MM.1S (cell line): ENCODE measurements at places on chromosomes 2 and 18.
A peak's percentile ranks its signal among the peaks of the same experiment; 100 is the strongest.

DNA sequence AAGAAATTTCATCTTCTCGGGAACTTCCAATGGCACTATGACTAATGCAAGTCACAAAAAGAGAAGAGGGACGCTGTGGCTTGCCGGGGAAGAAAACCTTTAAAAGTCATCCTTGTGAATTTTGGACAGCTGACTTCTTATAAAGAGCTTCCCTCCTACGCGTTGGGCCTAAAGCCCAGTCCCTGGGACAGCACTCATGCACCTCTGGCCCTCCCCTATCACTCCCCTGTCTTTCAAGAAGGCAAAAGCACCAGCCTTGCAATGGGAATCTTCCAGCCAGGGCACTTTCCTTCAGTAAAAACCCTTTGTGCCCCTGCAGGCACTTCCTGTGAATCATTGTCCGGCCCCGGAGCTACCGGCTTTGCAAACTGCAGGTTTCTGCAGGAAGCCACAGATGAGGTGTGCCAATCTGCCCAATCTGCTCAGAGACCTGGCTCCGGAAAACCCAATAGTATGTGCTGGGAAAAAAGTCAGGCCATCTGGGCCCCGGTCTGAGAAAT, 7.1 kb downstream of the MREG start:
- no peak for DNase-seq

DNA sequence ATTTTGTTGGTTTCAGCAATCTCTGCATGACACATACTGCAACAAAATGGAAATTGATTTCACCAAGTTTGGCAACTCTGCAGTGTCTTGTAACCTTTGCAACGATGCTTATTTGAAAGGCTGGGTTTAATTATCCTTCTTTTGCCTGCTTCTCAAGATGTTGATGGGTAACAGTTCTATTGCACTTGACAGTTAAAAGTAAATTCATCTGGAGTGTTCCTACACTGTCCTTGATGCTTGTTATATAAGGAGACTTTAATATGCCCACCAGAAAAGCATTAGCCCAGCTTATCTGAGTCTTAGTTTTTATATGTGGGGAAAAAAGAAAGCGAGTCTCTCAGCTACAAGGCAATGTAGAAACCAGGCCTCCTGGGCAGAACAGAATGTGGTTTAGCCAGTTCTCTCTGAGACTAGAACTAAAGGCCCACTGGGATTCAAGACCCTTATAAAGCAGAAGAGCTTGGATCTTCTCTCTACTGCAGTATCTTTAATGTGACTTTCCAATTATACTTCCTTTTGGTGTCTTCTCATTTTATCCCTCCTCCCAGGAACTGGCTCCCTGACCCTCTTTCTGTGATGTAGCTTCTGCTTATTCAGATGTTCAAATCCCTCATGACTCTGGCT, 106.8 kb upstream of the LYPD6 start:
- DNase-seq = no peak

DNA sequence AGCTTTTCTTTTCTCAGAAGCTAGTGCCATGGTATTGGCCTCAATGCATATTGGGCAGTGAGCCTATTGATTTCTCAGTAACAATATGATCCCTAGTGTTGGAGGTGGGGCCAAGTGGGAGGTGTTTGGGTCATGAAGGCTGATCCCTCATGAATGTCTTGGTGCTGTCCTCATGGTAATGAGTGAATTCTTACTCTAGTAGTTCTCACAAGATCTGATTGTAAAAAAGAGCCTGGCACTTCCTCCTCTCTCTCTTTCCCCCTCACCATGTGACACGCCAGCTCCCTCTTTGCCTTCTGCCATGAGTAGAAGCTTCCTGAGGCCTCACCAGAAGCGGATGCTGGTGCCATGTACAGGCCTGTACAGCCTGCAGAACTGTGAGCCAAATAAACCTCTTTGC, 12.8 kb upstream of the TBC1D8 start:
- DNase-seq = no peak

DNA sequence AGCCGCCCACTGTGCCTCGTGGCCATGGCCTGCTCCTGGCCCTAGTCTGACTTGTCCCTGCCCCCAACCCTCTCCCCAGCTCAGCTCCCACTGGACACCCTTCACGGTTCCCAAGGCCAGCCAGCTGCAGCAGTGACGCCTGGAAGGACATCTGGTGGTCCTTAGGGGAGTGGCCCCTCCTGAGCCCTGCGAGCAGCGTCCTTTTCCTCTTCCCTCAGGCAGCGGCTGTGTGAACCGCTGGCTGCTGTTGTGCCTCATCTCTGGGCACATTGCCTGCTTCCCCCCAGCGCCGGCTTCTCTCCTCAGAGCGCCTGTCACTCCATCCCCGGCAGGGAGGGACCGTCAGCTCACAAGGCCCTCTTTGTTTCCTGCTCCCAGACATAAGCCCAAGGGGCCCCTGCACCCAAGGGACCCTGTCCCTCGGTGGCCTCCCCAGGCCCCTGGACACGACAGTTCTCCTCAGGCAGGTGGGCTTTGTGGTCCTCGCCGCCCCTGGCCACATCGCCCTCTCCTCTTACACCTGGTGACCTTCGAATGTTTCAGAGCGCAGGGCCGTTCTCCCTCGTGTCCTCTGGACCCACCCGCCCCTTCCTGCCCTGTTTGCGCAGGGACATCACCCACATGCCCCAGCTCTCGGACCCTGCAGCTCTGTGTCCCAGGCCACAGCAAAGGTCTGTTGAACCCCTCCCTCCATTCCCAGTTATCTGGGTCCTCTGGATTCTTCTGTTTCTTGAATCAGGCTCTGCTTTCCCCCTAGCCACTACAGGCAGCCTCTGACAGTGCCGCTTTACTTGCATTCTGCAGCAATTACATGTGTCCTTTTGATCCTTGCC, 35.8 kb downstream of the ANO7 start:
- DNase-seq = no peak

GRCh38 chr2:207635468-207636200, 10.4 kb upstream of the METTL21A start:
- no peak for DNase-seq

GRCh38 chr2:55567298-55567697, 47.8 kb downstream of the CFAP36 start:
- no peak for DNase-seq

DNA sequence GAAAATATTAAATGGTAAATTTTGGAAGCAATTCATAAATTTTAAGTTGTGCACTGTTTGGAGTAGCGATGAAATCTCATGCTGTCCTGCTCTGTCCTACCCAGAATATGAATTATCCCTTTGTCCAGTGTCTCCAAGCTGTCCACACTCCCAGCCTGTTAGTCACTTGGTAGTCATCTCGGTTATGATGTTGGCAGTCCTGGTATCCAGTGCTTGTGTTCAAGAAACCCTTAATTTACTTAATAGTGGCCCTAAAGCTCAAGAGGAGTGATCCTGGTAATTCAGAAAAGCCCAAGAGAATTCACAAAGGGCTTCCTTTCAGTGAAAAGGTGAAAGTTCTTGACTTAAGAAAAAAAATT, 71.8 kb upstream of the STAM2 start:
- DNase-seq = no peak

- peak; percentile 56 for DNase-seq
Measured at GRCh38 chr18:11512096-11513025, 97.0 kb upstream of the SLC35G4 start.

GRCh38 chr2:165681841-165682240, 112.2 kb downstream of the GALNT3 start:
- DNase-seq = no peak

DNA sequence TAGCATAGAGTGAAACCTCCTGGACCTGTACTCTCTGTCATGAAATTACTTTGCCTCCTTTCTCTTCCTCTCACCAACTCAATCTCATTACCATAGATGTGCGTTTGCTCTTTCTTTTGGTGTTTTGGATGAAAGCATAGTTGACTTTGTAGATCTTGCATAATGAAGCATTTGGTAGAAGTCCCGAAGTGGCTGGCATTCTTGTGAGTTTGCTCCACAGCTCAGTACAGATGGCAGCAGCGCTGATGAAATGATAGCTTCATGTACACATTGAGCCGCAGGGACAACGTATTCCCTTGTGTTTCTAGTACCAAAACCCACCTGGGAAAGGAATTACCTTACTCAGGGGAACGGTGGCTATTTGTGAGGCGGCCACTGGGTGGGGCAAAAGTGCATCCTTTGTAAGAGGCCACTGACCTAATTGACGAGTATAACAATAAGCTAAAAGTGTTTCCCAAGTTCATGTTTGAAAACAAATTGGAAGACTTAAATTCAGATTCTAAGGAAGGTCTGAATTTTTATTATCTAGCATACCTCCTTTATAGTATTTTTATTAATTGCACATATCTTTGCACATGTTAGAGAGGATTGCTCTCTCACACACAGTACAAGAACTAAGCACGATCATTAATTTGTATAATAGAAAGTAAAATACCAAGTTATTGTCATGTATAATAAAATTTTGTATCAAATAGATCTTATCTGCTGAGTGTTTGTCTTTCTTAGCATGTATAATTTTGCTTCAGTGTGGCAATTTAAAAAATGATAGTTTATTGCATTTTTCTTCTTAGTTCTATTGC, 25.4 kb upstream of the CDH7 start:
- peak; percentile 53 for DNase-seq

DNA sequence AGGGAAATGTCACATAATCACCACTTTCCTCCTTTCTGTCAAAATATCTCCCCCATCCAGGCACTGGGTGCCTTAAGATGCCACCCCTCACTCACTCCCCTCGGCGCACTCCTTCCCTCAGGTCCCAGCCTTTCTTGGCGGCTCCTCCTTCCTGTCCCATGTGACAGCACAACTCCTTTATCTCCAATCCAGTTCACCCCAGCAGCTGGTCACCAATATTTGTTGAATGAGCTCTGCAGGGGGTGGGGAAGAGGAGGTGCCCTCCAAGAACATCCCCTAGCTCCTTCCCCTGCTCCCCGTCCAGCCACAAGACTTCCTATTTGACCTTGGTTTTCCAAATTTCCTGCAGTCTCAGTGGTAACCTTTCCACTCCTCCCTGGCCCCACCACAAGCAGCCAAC, 31.6 kb upstream of the ID2 start:
- no peak for DNase-seq

DNA sequence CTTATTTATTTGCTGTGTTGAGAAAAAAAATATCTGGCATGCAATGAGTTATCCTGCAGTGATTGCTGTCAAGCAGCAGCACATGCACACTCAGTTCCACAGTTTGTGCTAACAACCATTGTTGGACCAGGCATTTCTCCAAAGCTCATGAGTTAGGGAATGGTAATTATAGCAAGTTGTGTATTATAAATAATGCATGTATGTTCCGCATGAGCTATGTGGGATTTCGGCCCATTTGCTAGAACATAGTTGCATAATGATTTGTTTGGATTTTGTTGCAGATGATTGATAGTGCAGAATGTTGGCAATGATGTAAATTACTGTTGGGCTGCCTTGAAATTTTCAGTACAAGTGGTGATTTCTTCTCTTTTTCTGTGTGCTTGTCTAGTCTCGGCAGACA, 10.7 kb downstream of the KCNJ3 start:
- DNase-seq = no peak

DNA sequence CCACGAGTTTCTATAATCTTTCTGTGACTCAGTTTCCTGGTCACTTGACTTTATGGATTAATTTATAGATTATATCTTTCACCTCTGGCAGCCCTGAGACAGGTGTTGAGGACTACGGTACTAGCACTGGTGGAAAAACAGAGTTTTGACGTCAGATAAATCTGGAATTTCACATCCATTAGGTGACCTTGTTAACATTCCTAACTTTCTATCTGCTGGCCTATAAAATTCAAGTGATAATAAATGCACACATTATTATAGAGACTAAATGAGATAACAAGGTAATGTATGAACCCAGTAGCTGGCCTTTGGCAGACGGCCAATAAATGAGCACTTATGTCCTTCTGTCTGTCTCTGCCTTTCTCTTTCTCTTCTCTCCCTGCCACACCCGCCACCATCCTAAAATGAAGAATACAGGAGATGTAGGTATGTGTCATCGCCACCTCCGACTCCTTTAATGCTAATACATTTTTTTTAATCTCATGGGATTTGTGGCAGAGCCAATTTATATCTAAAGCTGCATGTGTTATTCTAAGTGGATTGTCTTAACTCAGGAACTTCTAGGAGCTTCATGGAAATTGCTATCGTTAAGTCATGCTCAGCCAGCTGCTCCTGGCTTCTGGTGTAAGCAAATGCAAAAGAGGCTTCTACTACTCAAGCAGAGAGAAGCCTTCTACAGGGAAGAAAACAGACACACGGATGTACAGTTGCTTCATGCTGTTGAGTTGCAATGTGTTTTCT, 2.3 kb downstream of the TM4SF20 start:
- DNase-seq = no peak

DNA sequence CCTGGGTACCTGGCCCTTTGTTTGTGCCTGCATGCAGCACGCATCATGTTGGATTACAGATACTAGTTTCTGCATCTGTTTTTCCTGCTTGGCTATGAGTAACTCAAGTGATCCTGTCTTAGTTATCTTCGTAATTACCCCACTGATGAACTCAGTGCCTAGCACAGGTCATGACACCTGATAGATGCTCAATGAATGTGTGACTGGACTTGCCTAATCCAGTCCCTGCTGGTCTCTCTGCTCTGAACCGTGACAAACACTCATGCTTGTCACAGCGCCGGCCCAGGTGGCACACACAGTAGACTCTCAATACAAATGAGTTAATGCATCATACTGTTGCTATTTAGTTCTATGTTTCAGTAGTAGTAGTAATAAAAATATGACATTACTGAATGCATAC, 31.2 kb upstream of the NTSR2 start:
- DNase-seq = no peak

- DNase-seq = no peak
Measured at GRCh38 chr18:59083136-59083818, 56.4 kb upstream of the SEC11C start.

DNA sequence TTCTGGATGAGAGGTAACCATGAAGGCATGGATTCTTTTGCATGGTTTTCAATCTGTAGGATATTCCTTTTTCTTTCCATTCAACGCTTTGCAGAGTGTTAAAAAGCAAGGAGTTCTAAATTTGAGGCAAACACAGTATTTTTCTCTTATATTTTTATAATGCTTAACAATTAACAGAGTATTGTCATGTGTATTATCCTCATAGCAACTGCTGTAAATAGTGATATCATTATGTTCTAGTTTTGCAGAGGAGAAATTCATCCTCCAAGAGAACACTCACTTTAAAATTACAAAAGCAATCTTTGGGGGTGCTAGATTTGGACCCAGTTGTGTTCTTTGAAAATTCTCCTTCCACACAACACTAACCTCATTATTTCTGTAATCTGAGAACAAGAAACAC, 58.7 kb downstream of the RDH14 start:
- no peak for DNase-seq

DNA sequence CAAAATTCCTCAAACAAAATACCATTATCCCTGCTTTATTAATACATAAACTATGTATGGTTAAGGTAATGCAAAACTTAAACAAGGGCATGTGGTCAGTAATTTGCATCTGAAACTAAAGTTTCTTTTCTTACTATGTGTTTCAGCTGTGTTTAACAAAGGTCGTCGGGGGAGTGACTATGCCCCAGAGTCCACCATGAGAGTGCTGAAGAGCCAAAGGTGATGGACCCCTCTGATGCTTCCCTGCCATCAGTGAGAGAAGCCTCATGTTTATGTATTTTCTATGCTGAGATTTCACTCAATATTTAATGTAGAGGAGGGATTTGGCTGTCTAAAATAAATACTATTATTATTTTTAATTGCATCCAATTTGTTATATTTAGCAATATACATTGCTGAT, 707.2 kb upstream of the REG3G start:
- DNase-seq = no peak
